ENCODE measurements at places on chromosomes 1 and 21. TPM values are rescaled to one million over a fixed set of nuclear protein-coding genes. Genes with fewer than 3 reads are reported as not detected.
A peak's percentile ranks its signal among the peaks of the same experiment; 100 is the strongest.

The LCE2A gene
- not detected for total RNA-seq

The MCOLN2 gene
- total RNA-seq = not detected

The SYT11 gene
- 7.4 TPM for total RNA-seq

The PRKCZ gene
- 0.27 TPM for total RNA-seq

The SERPINC1 gene
- not detected for total RNA-seq

The FTCD gene
- not detected for total RNA-seq

- DNase-seq = no peak
Observed at GRCh38 chr1:89855413-89856123, 34.7 kb downstream of the LRRC8D start.

DNA sequence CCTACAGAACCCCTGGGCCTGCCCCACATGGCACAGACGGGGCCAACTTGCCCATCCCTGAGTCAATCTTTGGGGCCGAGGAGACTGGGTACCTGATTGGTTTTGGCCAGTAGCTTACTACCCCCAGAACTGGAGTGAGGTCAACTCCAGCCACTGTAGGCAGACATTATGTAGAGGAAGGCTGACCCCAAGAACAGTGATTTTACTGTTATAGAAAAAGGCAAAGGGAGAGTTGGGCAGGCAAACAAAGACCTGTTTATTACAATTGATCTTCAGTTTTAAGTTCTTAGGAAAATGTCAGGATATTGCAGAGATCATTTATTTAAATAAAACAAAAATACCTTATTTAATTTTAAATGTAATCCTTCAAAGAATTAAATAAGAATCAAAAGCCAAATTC is 653.8 kb downstream of the NPHP4 start:
- no peak for DNase-seq

DNA sequence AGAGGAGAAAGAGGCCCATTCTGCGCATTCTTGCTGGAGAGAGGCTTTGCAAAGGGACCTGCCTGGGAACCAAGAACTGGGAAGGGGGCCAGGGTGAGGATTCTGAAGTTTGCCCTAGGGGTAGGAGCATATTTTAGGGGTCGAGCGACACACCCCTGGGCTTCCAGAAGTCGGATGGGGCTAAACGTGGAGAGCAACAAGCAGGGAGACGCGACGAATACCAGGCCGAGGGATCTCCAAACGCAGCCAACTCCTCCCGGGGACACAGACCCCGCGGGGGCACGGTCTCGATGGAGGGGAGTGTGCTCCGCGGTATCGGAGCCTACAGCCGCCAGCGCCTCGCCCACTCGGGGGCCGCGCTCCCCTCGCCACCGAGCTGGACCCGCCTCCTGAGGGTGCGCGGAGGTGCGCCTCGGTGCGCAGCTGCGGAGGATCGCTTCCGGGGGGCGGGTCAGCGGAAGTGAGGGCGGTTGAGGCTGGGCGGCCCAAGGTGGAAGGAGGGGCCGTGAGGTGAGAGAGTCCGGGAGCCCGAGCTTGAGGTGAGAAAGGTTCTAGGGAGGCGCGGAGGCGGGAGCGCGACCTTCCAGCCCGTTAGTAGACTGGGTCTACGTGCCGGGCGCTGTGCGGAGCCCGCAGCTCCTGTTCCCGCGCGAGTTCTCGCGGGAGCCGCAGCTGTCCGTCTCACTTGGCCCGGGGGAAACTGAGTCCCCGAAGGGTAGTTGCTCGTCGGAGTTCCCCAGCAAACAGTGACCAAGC is at the start of gene MTFR1L:
TSS of gene MTFR1L (plus strand) at position 464 of the 756 bp plus-strand sequence. CDS start 3,151 bp downstream, outside the sequence.
- peak; percentile 81 for DNase-seq

DNA sequence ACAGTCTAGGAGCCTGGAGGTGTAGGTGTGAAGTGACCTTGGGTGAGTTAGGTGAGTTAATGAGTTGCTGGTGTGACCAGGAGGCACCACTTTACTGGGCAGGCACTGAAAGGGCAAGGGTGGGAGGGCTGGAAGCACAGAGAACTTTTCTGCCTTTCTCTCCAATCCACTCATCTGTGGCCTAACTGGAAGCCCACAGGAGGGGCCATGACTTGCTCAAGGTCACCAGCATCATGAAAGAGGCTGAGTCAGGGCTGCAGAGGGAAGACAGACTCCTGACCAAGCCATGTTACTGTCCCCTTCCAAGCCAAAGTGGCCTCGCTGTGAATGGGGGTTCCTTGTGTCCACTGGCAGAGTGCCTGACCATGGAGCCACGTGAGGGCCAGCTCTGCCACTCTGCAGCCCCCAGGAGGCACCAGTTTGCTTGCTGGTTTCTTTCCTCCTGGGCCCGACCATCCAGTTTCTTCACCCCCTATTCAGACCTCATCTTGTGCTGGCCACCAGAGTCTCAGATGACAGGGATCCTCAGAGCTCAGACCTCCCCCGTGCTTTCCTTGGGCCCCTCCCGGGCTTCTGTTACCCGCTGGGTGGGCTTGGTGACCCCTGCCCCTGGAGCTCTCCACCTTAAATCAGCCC is 4.3 kb upstream of the BSND start:
- no peak for DNase-seq

GRCh38 chr21:38384675-38385426 is 113.4 kb downstream of the ERG start:
- no peak for DNase-seq

DNA sequence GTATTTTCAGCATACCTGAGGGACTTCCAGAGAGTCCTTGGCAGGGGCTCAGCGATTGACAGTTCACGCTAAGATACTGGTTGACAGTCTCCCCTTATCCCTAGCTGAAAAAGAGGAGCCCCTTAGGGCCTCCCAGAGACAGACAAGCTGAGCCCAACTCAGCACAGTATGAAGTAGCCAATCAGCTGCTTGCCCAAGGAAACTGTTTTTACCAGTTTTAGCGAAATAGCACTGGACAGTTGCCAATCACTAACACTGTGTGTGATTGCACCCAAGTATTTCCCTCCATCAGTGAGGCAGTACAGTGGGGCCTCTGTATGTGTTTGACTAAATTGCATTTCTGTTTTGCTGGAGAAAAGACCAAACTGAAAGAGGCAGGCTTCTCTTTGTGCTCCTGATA is 27.0 kb downstream of the KHDRBS1 start:
- no peak for DNase-seq

DNA sequence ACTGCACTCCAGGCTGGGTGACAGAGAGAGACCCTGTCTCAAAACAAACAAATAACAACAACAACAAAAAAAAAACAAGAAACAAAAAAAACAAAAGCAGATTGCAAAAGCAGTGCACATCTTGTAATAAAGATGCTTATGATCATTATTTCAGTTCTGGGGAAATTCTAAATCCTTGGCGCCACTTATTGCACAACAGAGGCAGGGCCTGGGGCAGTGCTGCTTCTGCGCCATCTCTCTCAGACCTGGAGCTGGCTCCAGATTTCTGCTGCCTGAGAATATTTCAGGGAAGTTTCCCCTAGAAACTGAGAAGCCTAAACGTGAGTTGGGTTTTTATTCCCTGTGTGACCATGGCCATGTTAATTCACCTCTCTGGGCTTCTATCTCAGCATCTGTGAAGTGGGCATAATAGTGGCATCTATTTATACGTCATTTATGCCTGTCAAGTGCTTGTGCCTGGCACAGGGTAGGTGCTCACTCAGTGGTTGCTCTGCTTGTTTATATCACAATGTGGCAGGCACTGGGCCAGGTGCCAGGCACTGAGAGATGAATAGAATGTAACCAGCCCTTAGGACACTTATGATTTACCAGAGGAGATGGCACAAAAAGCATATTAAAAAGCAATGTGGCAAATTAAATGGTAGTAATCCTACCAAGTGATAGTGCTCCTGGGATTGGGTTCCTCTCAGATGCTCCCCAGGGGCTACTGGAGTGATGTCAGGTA is 67.9 kb downstream of the MDM4 start:
- no peak for DNase-seq

DNA sequence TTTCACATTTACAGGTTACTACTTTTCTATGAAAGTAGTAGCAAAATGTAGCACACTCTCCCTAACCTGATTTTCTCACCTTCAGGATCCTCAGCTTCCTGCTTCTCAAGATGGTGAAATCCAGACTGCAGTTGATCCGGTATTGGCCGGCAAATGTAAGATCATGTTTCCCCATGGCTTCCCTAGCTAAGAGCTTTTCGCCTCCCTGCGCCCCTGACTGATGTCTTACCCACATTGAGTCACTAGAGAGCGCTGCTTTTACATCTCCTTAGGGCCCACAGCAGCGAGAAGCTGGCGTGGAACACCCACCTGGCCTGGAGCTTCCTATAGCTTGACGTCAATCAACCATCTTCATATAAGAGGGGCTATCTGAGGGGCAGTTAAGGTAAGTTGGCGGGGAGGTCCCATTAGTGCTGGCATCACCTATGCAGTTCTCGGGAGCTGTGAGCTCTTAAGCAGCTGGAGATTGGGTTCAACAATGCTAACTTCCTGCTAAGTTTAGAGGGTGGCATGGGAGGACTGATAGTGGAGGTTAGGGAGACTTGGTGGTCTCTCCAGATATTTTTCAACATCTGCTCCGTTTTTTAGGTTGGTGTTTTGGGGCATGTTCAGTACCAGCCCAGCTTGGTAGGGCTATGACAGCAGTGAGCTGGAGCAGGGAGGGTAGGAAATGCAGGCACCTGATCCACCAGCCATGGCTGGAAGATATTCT is 5.5 kb downstream of the PTPN7 start:
- peak; percentile 76 for DNase-seq

- DNase-seq = no peak
Observed at GRCh38 chr1:172818841-172819527, 160.1 kb downstream of the FASLG start.

DNA sequence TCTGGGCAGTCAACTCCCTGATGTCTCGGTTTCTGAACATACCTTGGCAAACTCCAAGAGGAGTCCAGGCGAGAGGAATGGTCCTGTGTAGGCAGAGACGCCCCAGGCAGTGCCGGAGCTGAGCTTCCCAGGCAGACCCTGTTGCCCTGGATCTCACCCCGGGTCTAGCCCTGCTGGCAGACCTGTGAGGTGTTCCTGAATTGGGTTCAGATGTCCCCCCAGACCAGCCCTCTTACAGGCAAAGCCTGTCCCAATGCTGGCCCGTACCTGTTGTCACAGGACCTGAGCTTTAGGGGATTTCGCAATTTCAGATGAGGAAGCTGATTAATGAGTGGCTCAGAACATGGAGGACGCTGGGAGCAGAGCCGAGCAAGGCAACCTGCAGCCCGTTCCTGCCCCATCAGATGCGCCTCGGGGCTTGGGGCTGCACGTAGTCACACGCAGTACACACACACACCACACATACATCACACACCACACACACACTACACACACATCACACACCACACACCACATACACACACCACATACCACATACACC is 38.5 kb upstream of the PDE9A start:
- DNase-seq = no peak

GRCh38 chr1:100308777-100309176 is 42.8 kb downstream of the RTCA start:
- DNase-seq = no peak

DNA sequence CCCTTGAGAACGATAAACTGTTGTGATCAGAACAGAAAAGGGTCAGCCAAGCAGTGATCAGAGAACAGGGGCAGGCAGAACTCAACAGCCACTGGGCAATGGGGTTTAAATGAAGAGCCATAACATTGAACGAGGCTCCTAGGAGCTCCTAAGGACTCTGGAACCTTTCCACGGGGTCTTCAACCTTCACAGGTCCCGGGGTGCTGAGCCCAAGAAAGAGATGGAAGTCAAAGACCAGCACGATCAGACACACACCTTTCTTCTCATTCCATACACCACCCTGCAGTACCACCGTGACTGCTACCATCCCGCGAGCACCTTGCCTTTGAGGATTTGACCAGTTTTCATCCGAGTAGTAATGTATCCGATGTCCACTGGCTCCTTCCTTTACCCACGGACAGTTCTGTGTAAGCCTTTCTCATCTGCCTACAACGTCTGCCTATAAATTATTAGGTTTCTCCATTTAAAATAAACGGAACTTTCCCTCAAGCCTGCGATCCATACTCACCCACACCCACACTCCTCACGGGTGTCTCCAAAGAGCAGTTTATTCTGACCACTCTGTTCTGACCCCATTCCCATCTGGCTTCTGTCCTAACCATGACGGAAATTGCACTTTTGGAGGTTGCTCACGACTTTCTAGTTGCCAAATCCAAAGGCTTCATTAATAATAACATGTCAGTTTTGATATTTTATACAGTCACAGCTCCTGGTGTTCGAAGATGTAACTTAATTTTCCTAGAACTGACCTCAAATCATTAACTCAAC is 16.8 kb upstream of the HHAT start:
- no peak for DNase-seq

DNA sequence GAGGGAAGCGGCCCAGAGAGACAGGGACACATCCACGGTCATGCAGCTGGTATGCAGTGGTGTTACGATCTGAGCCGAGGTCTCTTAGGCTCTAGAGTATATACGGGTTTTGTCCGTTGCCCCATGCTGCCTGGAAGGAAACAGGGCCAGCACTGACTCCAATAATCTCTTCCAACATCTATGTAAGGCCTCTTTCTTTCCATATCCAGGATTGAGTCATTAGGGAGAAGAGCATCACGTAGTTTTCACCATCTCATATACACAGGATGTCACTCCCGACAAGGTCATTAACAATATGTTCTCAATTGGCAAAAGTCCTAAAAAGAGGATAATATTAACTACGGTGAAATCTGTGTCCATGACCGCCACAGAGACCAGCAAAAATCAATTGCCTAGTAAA is 4.4 kb downstream of the C8B start:
- DNase-seq = no peak

GRCh38 chr1:67655581-67655980 is 29.4 kb upstream of the GADD45A start:
- DNase-seq = no peak

DNA sequence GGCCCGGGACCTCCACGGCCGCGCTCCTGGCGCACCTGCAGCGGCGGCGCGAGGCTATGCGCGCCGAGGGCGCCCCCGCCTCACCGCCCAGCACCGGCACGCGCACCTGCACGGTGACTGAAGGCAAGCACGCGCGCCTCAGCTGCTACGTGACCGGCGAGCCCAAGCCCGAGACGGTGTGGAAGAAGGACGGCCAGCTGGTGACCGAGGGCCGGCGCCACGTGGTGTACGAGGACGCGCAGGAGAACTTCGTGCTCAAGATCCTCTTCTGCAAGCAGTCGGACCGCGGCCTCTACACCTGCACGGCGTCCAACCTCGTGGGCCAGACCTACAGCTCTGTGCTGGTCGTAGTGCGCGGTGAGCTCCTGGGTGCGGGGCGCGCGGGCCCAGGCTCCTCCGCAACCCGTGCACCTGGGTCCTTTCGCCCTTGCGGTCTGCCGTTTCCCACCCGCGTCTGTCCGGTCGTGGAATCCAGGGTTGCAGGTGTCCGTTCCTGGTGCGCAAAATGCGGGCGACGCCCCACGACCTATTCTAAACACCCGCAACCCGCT is 4.6 kb downstream of the OBSCN start:
- no peak for DNase-seq
